Aorta (tissue), 5 donors: ENCODE measurements at places on chromosomes 5 and 9.

GRCh38 chr5:171444582-171444981 is 25.1 kb downstream of the FGF18 start:
- no peak for DNase-seq
- H3K27me3 ChIP-seq: no peaks in the 10 kb centered on the region
- no peaks in the 10 kb centered on the region for H3K36me3 ChIP-seq

DNA sequence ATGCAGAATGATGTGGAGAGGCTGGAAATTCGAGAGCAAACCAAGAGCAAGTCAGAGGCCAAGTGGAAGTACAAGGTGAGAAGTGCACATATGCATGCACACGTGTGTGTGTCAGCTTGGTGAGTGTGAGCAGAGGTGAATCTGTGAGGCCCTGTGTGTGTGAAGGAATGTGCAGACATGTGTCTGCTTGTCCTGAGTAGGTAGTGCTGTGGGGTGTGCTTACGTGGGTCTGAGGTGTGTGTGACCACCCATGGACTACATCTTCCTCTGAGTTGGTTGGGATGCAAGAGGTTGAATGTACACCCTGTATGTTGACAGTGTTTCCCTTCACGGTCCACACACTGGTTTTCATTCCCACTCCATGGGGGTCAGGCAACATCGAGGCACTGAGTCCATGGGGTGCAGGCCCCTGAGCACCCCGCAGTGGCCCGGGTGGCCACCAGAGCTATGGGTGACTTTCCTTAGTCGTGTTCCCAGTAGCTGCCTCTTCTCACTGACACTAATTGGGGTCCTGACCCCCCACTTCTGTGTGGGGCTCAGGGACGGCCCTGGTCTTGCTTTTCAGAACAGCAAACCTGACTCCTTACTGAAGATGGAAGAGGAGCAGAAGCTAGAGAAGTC is 86.7 kb downstream of the PHF2 start:
- no peak overlapping the region for H3K4me3 ChIP-seq
- no peak for DNase-seq
- H3K27ac ChIP-seq: no peak overlapping the region
- no peaks in the 10 kb centered on the region for H3K4me1 ChIP-seq
- no peaks in the 10 kb centered on the region for H3K27me3 ChIP-seq

- H3K36me3 ChIP-seq: no peaks in the 10 kb centered on the region
- H3K4me1 ChIP-seq: no peaks in the 10 kb centered on the region
- no peak overlapping the region for H3K4me3 ChIP-seq
- DNase-seq: no peak
- H3K27ac ChIP-seq: no peak overlapping the region
- H3K27me3 ChIP-seq: no peaks in the 10 kb centered on the region
These were observed 1787.7 kb downstream of the EFNA5 start for GRCh38 chr5:105882956-105883481.

DNA sequence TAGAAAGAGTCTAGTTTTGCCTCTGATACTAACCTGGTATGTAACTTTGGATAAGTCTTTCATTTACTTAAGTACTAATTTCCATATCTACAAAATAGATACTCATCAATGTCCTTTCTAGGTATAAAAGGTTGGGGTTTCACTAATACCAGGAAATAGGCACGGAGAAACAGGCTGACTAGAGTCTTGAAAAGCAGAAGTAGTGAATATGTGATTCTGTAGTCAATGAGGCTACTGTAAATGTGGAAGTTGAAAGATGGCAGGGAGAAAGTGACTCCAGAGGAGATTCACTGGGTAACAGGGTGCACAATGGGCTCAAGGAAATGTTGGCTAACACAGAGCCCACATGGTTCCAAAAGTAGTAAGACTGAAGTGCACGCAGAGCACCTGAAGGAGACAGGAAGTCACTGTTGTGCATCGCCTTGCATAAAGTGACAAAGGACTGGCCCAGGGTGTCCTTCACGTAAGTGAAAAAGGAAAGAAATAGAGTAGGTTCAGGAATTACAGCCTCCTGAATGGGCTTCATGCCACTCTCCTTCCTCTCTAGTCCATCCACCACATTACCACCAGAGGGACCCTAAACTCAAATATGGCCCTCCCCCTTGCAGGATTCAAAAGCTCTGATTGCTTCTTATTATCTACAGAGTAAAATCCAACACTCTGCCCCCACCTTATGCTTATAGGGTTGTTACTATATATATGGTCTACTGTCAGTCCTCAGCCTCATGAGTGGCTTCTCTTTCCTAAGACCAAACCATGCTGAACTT is 288.0 kb upstream of the SMARCA2 start:
- no peaks in the 10 kb centered on the region for H3K4me1 ChIP-seq
- H3K36me3 ChIP-seq: no peaks in the 10 kb centered on the region
- H3K4me3 ChIP-seq: no peak overlapping the region
- H3K27me3 ChIP-seq: no peaks in the 10 kb centered on the region

DNA sequence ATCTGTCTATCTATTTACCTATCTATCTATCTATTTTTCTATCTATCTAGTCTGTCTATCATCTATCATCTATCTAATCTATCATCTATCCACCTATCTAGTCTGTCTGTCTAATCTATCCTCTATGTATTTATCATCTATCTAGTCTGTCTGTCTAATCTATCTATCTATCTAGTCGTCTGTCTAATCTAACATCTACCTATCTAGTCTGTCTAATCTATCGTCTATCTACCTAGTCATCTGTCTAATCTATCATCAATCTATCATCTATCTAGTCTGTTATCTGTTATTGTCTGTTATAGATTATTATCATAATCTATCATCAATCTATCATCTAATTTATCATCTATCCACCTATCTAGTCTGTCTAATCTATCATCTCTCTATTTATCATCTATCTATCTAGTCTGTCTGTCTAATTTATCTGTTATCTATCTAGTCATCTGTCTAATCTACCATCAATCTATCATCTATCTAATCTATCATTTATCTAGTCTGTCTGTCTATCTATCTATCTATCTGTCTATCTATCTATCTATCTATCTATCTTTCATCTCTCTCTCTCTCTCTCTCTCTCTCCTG is 80.2 kb upstream of the ZNF618 start:
- no peaks in the 10 kb centered on the region for H3K27me3 ChIP-seq
- no peaks in the 10 kb centered on the region for H3K36me3 ChIP-seq
- no peak for DNase-seq

DNA sequence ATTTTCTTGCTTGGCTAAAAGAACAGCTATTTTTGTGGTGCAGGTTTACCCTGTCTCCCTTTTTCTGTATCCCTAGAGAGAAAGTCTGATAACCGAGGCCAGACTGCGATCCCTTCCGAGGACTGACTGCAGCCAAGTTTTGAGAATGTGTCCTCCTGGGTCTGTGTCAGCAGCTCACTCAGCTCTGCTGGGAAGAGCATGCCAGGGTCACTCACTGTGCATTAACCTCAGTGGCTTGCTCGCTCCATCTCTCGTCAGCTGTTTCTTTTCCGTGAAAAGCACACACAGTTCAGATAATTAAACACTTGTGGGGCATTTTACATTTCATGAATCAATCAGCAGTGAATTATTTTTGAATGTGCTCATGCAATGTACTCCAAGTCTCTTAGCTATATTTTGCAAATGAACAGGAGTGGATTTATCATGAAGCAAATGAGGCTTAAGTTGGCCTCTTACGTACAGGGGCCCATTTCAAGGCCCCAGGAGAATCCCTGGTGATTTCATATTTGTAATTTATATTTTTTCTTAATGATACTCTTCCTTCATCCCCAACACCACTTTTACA is 252.1 kb downstream of the SMARCA2 start:
- H3K27ac ChIP-seq: no peak overlapping the region
- no peaks in the 10 kb centered on the region for H3K36me3 ChIP-seq
- H3K4me1 ChIP-seq: peaks cover 2% of the 10 kb centered on the region
- no peak for DNase-seq

- no peaks in the 10 kb centered on the region for H3K4me1 ChIP-seq
- H3K27me3 ChIP-seq: no peaks in the 10 kb centered on the region
- H3K36me3 ChIP-seq: no peaks in the 10 kb centered on the region
- DNase-seq: peak; percentile 72
- peak overlapping the region; percentile 36 for H3K27ac ChIP-seq
These were observed 65.8 kb upstream of the STXBP1 start for GRCh38 chr9:127546125-127546832.

GRCh38 chr9:111598733-111599091 is 735 bp downstream of the PTGR1 start:
- no peaks in the 10 kb centered on the region for H3K4me1 ChIP-seq
- H3K27ac ChIP-seq: peak overlapping the region; percentile 16
- no peaks in the 10 kb centered on the region for H3K36me3 ChIP-seq
